ENCODE measurements at places on chromosomes 1 and 21.

DNA sequence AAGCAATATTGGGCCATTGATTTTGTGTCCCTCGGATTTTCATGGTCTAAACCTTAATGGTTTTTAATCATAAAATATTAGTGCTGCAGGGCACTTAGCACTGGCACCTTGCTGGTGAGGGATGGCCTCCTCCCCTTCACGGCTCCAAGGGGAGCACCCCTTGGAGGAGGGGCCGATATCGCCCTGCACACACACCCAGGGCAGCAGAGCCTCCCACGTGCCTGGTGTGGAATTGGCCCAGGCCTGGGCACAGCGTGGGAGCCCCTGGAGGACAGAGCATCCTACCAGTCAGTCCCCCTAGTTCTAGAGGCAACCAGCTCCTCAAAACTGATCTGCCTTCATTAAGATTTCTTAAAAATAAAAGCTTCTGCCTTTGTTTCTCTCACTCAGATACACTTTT is 90.7 kb upstream of the CSF3R start:
- DNase-seq = no peak

DNA sequence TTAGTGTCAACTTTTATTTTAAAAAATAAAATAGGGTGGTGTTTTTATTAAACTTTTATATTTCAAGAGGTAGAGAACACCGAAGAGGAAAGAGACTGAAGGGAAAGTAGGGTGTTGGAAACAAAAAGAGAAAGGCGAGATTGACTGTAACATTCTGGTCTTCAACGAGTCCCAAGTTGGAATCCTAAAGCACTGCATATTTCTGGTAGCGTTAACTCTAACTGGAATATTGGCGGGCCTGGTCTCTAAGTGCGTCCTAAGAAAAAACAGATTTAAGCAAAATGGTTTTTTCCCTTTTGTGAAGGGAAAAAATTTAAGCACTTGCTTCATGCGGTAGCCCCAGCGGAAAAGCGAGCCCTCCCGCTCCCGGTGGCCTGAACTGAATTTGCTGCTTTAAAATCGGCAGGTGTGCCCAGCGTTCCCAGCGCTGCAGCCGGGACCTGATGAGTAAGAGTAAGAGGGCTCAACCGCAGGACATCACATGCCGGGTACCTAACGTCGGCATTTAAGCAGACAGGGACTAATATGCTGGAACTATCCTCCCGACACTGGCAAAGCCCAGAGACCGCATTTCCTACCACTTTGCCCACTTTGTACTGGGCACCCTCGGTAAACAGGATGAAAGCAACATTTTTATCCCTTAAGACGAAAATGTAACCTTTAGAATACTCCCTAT is 30.5 kb upstream of the NFIA start:
- no peak for DNase-seq

- no peak for DNase-seq
Measured at GRCh38 chr1:63914706-63915105, 140.9 kb downstream of the ROR1 start.

DNA sequence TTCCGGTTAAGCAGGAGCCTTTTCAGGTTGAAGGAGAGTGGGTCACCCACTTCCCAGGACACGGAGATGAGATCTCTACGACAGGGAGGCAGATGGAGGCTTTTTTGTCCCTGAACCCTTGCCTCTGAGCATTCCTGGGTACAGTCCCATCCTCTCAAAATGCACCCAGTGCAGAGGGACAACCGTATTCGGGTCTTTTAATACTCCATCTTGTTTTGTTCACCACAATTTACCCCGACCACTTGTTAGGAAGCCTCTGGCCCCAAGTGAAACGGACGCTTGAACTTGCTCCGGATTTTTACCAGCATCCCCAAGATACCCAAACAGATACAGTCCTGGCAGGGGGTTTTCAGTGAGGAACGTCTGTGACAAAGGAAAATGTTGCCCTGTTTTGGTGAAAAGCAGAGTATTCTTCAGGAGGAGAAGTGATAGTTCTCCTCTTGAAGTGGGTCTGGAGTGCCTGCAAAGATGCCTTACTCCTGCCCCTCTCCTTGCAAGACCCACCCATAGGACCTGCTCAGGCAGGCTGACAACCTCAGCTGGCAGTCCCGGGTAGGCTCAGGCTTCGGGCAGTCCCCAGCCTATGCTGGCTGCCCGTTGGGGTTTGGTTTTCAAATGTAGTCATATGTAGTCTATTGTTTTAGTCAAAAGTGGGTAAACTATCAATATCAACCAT is 669 bp upstream of the ARL8A start:
- DNase-seq = no peak

DNA sequence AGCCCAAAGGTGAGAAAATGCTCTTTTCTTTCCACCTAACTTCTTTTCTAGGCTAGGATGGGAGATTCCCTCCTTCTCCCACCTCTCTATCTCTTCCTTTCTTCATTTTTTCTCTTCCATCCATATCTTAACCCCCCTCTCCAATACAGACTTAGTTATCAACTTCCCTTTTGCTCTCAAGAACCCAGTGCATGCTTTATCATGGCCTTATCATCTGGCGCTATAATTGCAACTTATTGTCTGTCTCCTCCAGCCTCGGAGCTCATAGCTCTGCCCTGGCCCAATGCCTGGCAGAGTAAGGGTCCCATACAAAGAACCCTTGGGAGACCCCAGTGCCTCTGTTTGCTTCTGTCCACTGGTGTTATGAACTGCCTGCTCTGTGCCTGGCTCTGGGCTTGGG is 71.0 kb upstream of the NFASC start:
- DNase-seq = no peak

GRCh38 chr1:10252508-10252907 is 42.1 kb downstream of the KIF1B start:
- DNase-seq = no peak

GRCh38 chr1:220699044-220699443 is 8.9 kb downstream of the C1orf115 start:
- no peak for DNase-seq

DNA sequence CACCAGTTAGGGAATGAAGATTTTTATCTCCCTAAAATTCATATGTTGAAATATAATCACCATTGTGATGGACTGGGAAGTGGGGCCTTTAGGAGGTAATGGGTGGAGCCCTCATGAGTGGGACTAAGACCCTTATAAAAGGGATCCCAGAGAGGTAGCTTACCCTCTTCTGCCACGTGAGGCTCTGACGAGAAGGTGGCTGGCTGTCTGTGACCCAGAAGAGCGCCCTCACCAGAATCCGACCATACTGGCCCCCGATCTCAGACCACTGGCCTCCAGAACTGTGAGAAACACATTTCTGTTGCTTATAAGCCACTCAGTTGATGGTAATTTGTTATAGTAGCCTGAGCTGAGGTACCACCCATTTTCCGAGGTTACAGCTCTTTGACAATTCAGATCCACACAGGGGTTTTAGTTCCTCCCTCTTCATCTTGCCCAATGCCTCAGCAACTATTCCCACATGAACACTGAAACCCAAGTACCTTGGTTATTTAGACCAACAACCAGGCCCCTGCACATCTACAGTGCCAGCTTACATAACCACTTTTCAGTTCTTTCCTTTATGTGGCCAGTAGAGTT is 27.6 kb upstream of the HUNK start:
- DNase-seq = no peak

DNA sequence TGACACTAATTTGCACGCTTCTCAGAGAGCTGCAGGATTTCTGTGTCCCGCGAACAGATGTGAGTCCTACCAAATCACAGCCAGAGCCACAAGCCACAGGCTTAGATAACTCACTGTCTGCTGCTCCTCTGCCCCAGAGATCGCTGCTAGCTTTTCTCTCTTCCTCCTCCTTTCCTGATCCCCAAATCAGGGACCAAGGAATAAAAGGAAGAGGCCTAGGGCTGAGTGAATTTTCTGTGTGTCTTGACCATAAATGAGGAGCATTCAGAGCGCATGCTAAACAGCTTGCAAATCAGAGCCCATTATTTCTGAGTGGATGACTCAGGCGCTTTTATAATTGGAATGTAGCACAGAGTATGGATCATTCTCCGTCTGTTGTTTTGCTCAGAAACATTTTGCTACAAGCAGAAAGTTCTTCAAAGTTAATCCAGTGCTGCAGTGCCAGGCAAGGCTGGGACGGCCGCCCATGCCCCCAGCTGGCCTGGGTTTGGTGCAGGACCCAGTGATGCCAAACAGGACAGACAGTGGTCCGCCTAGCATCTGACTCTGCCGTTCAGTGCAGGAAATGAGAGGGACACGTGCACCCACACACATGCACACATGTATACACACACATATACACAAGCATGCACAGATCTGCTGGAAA is 38.2 kb downstream of the KCNAB2 start:
- no peak for DNase-seq
